Left renal pelvis (tissue), 4 donors: ENCODE measurements at places on chromosomes 3 and 15. TPM values are rescaled to one million over a fixed set of nuclear protein-coding genes. Genes with fewer than 3 reads are reported as not detected.

CLK3 gene
- 71.3 TPM for polyA plus RNA-seq

PIGBOS1 gene
- 11.1 TPM for polyA plus RNA-seq

ISLR2 gene
- polyA plus RNA-seq: 15.5 TPM

MEIS2 gene
- 163 TPM for polyA plus RNA-seq

NUDT16 gene
- polyA plus RNA-seq: 21.8 TPM

RGMA gene
- 7.2 TPM for polyA plus RNA-seq

TEX55 gene
- not detected for polyA plus RNA-seq

ZBTB47 gene
- 14.9 TPM for polyA plus RNA-seq

CMTM8 gene
- 12.6 TPM for polyA plus RNA-seq

SLC27A2 gene
- polyA plus RNA-seq: 44.1 TPM

CORO2B gene
- polyA plus RNA-seq: 22.4 TPM

AHSG gene
- polyA plus RNA-seq: 1.9 TPM

CSTA gene
- polyA plus RNA-seq: 0.72 TPM

P2RY1 gene
- polyA plus RNA-seq: 2.9 TPM

DNA sequence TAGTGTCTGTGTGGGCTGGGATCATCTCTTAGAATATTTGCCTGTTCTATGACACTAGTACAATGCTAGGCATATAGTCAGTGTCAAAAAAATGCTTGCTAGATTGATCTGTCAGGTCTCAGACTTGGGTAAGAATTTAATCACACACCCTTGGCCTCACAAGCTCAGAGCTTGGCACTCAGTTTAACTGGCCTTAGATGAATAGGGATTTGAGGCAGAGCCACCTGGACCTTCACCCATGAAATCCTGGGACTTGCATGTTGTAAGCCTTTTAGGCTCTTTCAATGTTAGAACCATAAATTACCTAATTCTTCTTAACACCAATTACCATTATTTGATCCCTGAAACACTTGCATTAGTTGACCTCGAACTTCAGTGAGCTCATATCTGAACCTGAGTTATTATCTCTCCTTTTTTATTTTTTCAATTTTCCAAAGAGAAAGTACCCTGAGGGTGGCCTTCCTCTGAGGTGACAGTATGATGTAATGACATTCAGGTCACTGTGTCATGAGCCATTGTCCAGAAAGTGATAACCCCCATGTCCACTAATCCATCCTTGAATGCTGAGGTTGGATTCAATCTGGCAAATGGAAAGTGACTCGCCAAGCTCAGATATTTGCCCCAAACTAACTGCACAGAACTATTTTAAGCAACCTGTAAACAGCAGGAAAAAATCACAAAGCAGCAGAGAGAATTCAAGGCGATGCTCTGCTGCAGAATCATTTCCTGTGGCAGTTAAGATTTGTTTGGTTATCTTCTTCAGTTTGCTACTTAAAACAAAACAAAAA is 615.2 kb upstream of the NR2F2 start:
- DNase-seq: no peak

GRCh38 chr15:44101286-44101685 is 93.8 kb downstream of the FRMD5 start:
- DNase-seq: no peak

DNA sequence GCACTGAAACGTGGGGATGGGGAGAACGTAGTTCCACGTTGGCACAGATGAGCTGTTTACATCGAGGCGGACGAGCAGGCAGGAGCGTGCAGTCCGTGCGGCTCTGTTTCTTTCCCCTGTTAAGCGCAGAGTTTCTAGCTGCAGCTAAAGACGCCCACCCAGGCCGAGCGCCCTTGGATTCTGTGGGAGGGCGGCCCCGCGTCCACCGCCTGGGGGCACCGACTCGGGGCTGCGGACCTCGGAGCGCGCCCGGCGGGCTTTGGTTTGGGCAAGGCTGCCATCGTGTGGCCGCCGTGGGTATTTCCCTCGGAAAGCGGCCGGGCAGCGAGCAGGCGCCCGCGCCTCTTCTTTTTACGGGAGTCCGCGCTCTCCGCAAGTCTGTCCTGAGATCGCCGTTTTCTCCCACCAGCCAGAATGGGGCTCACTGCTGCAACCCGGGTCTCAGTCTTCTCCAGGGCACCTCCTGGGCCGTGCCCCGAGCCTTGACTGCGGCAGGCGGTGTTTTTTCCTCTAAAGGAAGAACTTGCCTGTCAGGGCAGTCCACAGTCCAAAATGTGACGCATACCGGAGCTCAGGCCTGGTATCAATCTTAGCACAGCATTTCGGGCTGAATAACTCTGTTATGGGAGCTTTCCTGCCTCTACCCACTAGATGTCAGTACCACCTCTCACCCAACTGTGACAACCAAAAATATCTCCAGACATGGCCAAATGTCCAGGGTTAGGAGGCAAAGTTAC is 219.9 kb upstream of the IGF1R start:
- DNase-seq: peak; percentile 47

- DNase-seq: no peak
Observed at GRCh38 chr3:68878322-68878721, 54.0 kb downstream of the TAFA4 start.

DNA sequence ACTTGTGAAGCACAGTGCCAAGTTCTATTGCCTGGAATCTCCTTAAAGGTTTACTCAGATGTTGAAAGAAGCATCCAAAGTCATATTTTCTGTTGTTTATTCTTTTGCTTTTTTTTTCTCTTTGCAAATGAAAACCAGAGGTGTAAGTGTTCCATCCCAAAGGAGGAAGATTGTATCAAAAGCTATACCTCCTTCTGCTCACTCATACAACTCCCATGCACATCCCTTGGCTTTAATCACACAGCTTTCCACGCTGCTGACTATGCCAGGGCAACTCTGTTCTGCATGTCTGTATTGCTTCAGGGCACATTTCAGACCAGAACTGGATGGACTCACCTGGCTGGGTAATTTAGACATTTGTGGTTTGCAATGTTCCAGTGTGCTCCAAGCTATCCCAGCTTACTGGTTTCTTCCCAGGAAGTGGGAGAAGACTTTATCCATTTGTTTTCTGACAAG is 399.6 kb upstream of the TBL1XR1 start:
- DNase-seq: no peak

DNA sequence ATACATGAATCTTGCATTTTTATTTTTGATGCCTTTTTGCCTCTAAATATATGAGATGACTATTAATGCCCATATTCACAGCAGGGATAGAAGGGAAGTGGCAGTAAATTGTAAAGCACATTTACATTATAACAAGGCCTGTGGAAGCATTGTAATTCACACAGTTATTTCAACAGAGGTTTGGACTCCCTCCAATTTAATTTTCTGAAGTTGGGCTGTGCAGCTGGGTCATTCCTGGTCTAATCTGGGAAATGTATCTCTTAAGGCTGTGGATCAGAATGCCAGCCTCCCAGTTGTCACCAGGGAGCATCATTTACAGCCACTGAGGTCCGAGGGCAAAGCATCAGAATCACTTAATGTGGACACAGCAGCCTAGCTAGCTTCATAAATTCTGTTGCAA is 434.5 kb downstream of the MFSD1 start:
- DNase-seq: no peak

DNA sequence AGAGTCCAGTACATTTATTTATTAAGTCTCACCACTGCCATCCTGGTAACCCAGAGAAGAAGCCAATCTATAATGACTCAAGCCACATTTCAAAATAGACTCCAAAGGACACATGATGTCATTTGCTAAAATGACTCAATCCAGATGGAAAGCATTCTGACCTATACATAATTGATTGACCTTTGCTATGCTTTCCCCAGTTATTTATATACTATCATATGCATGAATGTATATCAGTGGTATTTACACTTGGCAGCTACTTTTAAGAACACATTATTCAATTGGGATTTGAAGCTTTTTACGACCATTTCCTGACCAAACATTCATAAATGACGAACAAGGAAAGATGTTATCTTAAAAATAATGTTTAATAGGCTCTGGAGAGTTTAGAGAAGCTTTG is 297.2 kb downstream of the FHIT start:
- DNase-seq: no peak

DNA sequence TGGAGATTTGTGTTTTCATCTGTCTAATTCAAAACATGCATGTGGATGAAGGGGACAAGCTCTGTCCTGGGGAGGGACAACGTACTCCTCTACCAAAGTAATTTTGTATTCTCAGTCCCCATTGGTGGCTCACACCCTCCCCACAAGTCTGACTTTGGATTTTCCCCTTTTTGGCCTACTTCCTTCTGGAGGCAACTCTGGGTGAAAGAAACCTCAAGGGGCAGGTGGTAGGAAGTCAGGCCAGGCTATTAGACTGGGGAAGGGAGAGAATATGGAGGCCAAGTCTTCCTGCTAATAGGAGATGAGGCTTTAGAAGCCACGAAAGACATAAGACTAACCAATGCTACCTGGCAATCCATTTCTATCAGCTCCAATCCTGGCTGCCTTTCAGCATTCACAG is 124.9 kb upstream of the RASGRP1 start:
- DNase-seq: no peak

DNA sequence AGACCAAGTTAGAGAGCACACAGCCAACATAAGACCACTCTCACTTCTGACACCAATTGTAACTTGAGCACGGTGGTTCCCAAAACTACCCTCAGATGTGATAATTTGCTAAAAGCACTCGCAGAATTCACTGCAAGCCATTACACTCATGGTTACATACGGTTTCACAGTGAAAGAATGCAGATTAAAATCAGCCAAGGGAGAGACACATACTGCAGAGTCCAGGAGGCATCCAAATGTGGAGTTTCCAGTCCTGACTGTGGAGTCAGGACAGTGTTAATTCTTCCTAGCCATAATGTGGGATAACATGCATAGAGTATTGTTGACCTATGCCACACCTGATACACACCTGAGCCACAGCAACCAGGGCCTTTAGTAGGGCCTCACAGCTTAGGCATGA is 956.4 kb downstream of the NTRK3 start:
- DNase-seq: no peak

GRCh38 chr3:188604651-188605050 is 450.7 kb downstream of the LPP start:
- DNase-seq: no peak

GRCh38 chr15:61307474-61307873 is 78.4 kb upstream of the RORA start:
- no peak for DNase-seq

DNA sequence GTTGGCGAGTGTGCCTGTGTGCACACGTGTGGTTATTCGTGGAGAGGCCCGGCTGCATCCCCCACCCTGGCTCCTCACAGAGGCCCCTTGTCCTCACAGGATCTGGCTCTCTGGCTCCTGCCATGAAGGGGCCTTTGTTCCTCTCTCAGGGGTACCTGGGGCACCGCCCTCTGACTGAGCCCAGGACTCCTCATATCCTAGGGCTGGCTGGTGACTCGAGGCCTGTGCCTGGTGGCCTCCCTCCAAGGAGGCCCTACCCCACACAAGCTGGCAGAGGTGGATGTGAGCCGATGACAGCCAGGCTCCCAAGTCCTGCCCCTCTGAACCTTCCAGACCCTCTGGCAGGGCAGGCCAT is 10.0 kb downstream of the PRKCD start:
- DNase-seq: no peak

GRCh38 chr3:15800780-15801179 is 3.0 kb upstream of the ANKRD28 start:
- DNase-seq: no peak

GRCh38 chr3:37934631-37935289 is 55.8 kb upstream of the VILL start:
- DNase-seq: no peak

GRCh38 chr3:190371152-190371551 is 16.8 kb upstream of the CLDN16 start:
- no peak for DNase-seq

DNA sequence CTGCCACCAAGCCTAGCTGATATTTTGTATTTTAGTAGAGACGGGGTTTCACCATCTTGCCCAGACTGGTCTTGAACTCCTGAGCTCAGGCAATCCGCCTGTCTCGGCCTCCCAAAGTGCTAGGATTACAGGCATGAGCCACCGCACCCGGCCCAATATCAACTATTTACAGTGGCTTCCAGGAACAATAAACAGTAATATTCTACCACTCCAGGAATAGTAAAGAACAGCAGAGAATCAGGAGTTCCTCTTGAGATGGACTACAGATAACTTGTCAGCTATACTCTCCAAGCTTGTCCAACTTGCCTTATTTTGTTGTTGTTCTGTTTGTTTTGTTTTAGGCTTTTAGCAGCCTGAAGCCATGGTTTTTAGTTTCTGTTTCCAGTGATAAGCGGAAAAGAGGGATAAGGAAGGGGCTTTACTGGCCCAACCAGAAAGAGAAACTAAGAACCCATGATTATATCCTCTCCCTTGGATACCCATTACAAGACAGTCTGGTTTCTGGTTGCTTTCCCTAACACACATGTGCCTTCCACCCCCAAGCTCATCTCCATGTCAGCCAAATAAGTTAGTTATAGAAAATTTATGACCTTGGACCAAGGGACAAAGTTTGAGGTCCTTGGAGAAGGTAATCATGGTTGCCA is 36.7 kb downstream of the ARHGEF3 start:
- DNase-seq: no peak

GRCh38 chr3:125589547-125590122 is 5.7 kb downstream of the OSBPL11 start:
- no peak for DNase-seq

GRCh38 chr3:192992361-192992760 is 74.7 kb upstream of the MB21D2 start:
- DNase-seq: no peak

DNA sequence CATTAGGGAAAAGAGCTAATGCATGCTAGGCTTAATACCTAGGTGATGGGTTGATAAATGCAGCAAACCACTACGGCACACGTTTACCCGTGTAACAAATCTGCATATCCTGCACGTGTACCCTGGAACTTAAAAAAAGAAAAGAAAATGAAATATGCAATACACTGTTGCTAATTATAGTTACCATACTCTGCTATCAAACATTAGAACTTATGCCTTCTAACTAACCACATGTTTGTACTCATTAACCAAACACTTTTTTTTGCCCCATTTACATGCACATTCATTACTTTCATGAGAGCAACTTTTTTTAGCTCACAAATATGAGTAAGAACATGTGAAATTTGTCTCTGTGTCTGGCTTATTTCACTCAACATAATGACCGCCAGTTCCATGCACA is 253.1 kb downstream of the CGGBP1 start:
- DNase-seq: no peak

DNA sequence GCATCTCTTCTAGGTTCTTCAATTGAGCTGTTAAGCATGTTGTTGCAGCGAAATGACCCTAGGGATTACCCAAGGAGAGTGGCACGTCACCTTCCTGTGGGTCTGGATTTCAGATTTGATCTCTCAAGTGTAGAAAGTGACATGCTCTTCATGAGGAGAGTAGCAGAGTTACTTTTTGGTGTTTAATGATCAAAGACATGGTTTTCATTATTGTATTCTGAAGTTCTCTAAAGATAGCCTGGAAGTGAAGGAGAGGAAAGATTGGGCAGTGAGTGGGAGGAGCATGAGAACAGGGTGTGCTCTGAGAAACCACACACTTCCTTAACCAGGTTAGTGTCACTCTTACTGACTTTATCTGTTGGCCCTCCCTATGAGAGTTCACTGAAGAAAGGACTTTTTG is 153.6 kb downstream of the AKAP13 start:
- no peak for DNase-seq

DNA sequence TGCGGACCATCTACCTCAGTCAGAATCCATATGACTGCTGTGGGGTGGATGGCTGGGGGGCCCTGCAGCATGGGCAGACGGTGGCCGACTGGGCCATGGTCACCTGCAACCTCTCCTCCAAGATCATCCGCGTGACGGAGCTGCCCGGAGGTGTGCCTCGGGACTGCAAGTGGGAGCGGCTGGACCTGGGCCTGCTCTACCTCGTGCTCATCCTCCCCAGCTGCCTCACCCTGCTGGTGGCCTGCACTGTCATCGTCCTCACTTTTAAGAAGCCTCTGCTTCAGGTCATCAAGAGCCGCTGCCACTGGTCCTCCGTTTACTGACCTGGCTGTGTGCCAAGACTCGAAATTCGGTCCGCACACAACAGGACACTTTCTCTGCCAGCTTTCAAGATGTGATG is 21.9 kb downstream of the NRROS start:
- no peak for DNase-seq
